ENCODE measurements at places on chromosomes 1 and 21. TPM values are rescaled to one million over a fixed set of nuclear protein-coding genes. Genes with fewer than 3 reads are reported as not detected.

Gene PPP1R15B
- 26.7 TPM for total RNA-seq

Gene SESN2
- total RNA-seq = 55.2 TPM

Gene RGS8
- total RNA-seq = not detected

Gene DNALI1
- total RNA-seq = 5.0 TPM

Gene CSF3R
- under 0.01 TPM for total RNA-seq

GRCh38 chr1:8070381-8070811 lies 44.3 kb upstream of the ERRFI1 start:
- peak; percentile 27 for DNase-seq
- H3K27me3 ChIP-seq = no peaks in the 10 kb centered on the region
- no peaks in the 10 kb centered on the region for H3K36me3 ChIP-seq
- no peak overlapping the region for H3K4me3 ChIP-seq

DNA sequence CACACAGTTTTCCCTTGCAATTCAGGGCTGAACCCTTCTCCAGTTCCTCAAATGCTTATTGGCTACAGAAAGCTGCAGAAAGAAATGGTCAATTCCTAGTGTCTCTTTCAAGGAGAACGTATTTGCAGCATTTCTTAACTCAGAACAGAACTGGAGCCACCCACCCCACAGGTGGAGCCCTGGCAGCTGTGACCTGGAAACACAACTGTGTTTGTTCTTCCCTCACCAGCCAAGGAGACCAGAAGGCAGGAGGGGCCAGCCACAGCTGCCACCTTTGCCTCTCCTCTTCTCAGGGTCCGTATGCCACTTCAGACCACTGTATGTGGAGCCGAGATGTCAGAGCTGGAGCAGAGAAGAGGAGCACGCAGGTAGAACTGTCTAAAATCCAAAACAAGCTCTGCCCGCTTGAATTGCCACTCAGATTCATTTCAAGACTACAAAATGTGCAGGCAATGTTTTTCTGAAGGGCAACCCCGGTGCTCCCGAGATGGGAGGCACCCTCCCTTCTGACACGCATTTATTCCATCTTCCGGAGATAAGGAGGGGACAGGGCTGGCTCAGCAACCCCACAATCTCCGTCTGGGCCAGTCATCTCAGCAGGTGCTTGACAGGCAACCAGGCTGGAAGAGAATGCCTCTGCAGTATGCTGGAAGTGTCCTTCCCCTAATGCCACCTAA lies 16.7 kb downstream of the CD247 start:
- H3K27me3 ChIP-seq = peaks cover 3% of the 10 kb centered on the region
- H3K4me3 ChIP-seq = no peak overlapping the region
- no peaks in the 10 kb centered on the region for H3K4me1 ChIP-seq
- no peaks in the 10 kb centered on the region for H3K36me3 ChIP-seq

DNA sequence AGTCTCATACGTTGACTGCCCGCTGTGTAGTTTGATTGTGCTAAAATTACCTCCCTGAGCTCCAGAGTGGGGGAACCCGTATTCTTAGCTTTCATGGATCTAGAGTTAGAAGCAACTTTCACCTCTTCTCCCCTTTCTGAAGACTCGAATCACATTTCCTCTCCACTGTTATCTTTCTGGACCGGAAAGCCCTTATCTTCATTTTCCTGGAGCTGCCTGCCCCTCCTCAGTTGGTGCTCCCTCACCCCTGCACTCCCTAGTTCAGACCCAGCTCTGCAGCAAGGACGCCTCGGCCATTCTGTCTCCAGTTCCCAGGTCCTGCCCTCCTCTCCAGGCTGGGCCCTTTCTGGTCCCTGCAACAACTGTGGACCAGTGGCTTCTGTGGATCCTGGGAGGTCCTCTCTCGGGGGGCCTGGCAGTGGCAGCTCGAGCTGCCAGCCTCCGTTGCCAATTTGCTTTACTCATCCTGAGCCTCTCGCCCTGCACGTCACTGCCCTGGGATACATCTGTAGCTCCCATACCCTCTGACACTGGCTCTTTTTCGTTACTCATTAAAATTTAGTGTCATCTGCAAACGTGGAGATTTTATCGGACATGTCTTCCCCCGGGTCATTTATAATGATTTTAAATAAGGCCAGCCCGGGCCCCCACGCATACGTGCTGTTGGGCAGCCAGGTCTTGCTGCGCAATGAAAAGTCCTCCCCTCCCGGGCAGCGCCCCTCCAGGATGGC lies 141.5 kb upstream of the VAMP3 start:
- no peaks in the 10 kb centered on the region for H3K36me3 ChIP-seq
- DNase-seq = no peak
- H3K27me3 ChIP-seq = no peaks in the 10 kb centered on the region
- H3K27ac ChIP-seq = no peak overlapping the region
- H3K4me1 ChIP-seq = no peaks in the 10 kb centered on the region

- DNase-seq = no peak
- H3K27ac ChIP-seq = no peak overlapping the region
- H3K36me3 ChIP-seq = no peaks in the 10 kb centered on the region
- H3K4me3 ChIP-seq = no peak overlapping the region
- H3K4me1 ChIP-seq = no peaks in the 10 kb centered on the region
Measured at GRCh38 chr1:47901001-47901575, 96.1 kb downstream of the TRABD2B start.

GRCh38 chr1:114427612-114428011 lies 83.4 kb downstream of the TRIM33 start:
- H3K27ac ChIP-seq = no peak overlapping the region
- H3K4me3 ChIP-seq = no peak overlapping the region
- H3K4me1 ChIP-seq = no peaks in the 10 kb centered on the region
- H3K36me3 ChIP-seq = no peaks in the 10 kb centered on the region

DNA sequence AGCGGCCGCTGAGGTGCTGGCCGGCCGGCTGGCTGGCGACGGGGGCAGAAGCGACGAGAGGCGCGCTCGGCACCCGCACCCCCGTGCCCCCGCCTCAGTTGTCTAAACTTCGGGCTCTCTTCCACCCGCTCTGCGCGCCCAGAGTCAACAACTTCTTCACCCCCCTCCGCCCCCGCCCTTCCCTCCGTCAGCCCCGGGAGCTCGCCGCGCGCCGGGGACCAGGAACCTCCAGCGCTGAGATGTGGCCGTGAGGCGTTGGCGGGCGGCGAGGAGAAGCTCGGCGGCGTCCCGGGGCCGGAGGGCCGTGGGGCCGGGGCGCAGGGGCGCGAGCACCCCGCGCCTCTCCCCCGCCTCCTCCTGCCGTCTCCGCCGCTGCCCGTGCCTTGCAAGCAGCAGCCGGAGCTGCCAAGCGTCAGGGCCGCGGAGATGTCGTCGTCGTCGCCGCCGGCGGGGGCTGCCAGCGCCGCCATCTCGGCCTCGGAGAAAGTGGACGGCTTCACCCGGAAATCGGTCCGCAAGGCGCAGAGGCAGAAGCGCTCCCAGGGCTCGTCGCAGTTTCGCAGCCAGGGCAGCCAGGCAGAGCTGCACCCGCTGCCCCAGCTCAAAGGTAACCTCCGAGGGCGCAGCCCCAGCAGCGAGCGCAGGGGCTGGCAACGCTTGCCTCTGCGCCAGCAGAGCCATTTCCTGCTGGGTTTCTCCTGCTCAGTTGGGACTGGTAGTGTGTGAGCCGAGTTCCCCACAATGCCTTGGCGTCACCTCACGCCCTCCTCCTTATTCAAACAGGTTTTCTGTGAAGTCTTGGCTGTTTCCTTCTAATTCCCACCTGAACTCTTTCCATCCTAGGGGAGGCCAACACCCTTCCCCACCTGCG lies 710 bp downstream of the PPP2R5A start:
- no peaks in the 10 kb centered on the region for H3K27me3 ChIP-seq
- H3K36me3 ChIP-seq = no peaks in the 10 kb centered on the region
- peak overlapping the region; percentile 81 for H3K4me3 ChIP-seq
- H3K27ac ChIP-seq = peak overlapping the region; percentile 83

- no peak overlapping the region for H3K4me3 ChIP-seq
- H3K27me3 ChIP-seq = no peaks in the 10 kb centered on the region
- no peaks in the 10 kb centered on the region for H3K36me3 ChIP-seq
- no peak overlapping the region for H3K27ac ChIP-seq
Measured at GRCh38 chr1:165420655-165421054, 24.3 kb downstream of the RXRG start.

DNA sequence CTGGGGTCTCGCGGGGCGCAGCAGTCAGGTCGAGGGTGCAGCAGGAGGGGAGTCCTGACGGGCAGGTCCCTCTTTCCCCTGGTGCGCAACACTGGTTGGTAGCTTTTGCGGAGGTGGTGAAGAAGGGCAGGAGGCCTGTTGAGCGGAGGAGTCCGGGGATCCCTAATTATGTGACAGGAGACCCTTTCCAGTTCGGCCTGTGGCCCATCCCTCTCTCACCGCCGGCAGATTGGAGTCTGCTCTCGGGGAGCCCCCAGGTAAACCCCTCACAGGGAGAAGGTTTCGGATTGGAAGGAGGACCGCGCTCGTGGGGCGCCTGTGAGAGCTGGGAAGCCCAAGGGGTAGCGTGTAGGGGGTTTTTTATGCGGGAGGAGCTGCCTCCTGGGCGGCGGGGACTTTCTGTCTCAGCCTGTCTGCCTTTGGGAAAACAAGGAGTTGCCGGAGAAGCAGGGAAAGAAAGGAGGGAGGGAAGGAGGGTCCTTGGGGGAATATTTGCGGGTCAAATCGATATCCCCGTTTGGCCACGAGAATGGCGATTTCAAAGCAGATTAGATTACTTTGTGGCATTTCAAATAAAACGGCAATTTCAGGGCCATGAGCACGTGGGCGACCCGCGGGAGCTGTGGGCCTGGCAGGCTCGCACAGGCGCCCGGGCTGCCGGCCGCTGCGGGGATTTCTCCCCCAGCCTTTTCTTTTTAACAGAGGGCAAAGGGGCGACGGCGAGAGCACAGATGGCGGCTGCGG lies 9.5 kb downstream of the SIM2 start:
- no peak overlapping the region for H3K27ac ChIP-seq
- no peaks in the 10 kb centered on the region for H3K4me1 ChIP-seq
- no peaks in the 10 kb centered on the region for H3K36me3 ChIP-seq
- no peak for DNase-seq
- H3K4me3 ChIP-seq = no peak overlapping the region

- H3K4me1 ChIP-seq = no peaks in the 10 kb centered on the region
- H3K27me3 ChIP-seq = no peaks in the 10 kb centered on the region
- no peak overlapping the region for H3K4me3 ChIP-seq
- no peak overlapping the region for H3K27ac ChIP-seq
- H3K36me3 ChIP-seq = no peaks in the 10 kb centered on the region
Measured at GRCh38 chr1:167509587-167509986, 8.7 kb downstream of the CD247 start.

DNA sequence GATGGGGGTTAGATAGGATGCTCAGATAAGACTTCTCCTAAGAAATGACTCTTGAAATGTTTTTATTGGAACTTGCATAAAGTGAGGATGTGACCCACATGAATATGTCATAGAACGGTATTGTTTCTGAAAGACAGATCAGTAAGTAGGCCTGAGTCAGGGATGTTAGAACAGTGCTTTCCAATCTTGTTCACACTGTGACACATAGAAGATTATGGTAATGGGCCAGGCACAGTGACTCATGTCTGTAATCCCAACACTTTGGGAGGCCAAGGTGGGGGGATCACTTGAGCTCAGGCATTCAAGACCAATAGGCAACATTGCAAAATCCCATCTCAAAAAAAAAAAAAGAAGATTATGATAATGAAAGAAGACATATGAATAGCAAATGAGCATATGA lies 32.9 kb downstream of the FMO4 start:
- no peak for DNase-seq
- H3K36me3 ChIP-seq = no peaks in the 10 kb centered on the region
- H3K4me3 ChIP-seq = no peak overlapping the region
- no peak overlapping the region for H3K27ac ChIP-seq
- H3K4me1 ChIP-seq = no peaks in the 10 kb centered on the region

GRCh38 chr1:15948091-15948591 lies 27.8 kb downstream of the ZBTB17 start:
- no peak overlapping the region for H3K4me3 ChIP-seq
- peaks cover 41% of the 10 kb centered on the region for H3K4me1 ChIP-seq
- peaks cover 31% of the 10 kb centered on the region for H3K36me3 ChIP-seq
- DNase-seq = no peak
- H3K27ac ChIP-seq = peak overlapping the region; percentile 99
- no peaks in the 10 kb centered on the region for H3K27me3 ChIP-seq

- H3K27ac ChIP-seq = no peak overlapping the region
- no peaks in the 10 kb centered on the region for H3K27me3 ChIP-seq
- H3K36me3 ChIP-seq = no peaks in the 10 kb centered on the region
- DNase-seq = no peak
Measured at GRCh38 chr1:44842486-44842861, 579 bp downstream of the PTCH2 start.

DNA sequence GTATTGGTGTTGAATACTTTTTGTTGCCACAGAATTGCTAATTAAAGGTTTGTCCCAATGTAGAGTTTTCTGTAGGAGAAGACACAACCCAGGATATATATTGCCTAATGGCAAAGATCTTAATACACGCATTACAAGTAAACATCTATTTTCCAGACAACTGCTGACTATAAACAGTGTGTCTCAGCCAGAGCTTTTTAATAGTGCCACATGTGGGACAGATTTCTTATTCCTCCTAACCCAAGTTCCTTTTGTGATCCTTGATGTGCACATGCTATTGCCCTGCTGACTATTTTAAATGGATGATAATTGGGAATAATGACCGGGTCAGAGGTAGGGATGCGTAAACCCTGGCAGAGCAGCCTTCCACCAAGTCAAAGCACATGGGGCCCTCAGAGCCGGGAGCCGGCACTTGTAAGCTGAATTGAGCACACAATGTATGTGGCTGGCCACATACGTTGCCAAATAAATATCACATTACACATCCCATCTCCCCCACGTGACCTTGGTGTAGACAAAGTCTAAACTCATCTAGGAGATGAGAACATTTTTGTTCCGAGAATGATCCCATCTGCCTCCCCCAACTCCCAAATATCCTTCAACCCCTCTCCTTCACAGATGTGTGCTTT lies 209.8 kb upstream of the NFIA start:
- no peak overlapping the region for H3K27ac ChIP-seq
- no peaks in the 10 kb centered on the region for H3K4me1 ChIP-seq
- DNase-seq = peak; percentile 14
- H3K4me3 ChIP-seq = no peak overlapping the region
- no peaks in the 10 kb centered on the region for H3K36me3 ChIP-seq

GRCh38 chr21:17388226-17388625 lies 124.6 kb upstream of the CXADR start:
- H3K27me3 ChIP-seq = no peaks in the 10 kb centered on the region
- no peaks in the 10 kb centered on the region for H3K36me3 ChIP-seq
- no peak overlapping the region for H3K4me3 ChIP-seq
- H3K4me1 ChIP-seq = no peaks in the 10 kb centered on the region
- no peak for DNase-seq

Measured in fibroblast of lung (primary cell).